ENCODE measurements at places on chromosomes 13 and 19.

DNA sequence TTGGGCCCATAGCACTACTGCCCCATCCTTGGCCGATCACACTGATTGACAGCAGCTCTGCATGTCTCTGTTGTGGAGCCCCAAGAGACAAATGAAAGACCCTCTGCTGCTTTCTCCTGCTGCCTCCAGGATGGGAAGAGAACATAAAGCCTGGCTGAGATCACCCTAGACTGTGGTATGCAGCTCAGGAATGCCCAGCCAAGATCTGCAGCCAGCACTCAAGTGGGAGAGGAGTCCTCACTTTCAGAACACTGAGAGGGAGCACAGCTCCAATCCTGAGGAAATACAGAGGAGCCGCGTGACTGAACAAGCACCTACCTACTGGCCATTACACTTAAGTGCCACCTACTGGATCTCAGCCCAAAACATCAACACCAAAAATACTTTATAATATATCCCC lies 203.0 kb downstream of the POSTN start:
- no peak for DNase-seq

GRCh38 chr19:47729799-47730520 lies 15.4 kb upstream of the NOP53 start:
- DNase-seq, result no peak

- DNase-seq, result no peak
Observed at GRCh38 chr13:99962242-99962641, 9.3 kb downstream of the ZIC5 start.

DNA sequence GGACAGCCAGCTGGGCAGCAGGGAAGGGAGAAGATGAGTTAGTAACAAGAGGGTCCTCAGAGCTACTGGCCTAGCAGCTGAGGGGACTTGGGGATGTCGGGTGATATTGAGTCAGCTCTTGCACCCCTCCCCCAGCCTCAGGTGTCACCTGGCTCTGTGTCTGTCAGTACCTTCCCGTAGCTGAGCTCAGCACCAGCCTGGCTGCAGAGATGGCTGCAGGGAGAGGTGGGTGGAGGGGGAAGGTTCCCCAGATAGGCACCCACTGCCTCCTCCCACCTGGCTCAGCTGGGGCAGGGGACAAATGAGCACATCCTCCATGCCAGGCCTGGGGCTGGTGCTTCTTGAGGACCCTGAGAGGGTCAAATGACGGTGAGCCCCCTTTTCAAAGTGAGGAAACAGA lies 6.8 kb upstream of the KPTN start:
- DNase-seq, result no peak

DNA sequence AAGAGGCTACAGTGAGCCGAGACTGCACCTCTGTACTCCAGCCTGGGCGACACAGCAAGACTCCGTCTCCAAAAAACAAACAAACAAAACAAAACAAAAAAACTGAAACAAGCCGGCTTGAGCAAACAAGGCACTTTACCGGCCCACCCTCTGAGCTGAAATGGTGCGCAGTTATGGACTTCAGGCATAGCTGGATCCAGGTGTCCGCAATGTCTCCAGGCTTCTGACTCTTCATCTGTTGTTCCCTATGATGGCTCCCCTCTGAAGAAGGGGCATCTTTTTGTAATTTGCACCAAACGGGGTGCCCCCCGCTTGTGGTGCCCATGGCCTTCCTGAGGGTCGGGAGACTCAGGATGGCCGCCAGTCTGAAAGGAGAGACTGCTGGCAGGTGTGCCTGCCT lies 6.2 kb downstream of the C2CD4C start:
- DNase-seq, result no peak

DNA sequence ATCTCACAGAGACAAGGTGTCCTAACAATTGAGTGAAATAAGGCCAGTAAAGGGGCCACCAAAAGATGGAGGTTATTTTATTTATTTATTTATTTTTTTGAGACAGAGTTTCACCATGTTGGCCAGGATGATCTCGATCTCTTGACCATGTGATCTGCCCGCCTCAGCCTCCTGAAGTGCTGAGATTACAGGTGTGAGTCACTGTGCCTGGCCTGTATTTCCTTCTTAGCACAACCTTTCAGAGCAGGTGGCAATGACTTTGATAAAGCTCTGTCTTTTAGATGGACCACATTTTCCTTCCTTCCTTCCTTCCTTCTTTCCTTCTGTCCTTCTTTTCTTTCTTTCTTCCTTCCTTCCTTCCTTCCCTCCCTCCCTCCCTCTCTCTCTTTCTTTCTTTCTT lies 11.0 kb upstream of the DOCK6 start:
- DNase-seq, result no peak

GRCh38 chr13:102645701-102646100 lies 48.9 kb downstream of the TPP2 start:
- no peak for DNase-seq

- no peak for DNase-seq
Observed at GRCh38 chr19:29745253-29745652, 30.2 kb upstream of the C19orf12 start.

GRCh38 chr13:83881917-83882605 lies at the start of gene SLITRK1:
Gene SLITRK1, minus strand, starts transcription at chr13:83882474. Its CDS starts 967 bp downstream, at chr13:83881507.
- DNase-seq, result no peak

DNA sequence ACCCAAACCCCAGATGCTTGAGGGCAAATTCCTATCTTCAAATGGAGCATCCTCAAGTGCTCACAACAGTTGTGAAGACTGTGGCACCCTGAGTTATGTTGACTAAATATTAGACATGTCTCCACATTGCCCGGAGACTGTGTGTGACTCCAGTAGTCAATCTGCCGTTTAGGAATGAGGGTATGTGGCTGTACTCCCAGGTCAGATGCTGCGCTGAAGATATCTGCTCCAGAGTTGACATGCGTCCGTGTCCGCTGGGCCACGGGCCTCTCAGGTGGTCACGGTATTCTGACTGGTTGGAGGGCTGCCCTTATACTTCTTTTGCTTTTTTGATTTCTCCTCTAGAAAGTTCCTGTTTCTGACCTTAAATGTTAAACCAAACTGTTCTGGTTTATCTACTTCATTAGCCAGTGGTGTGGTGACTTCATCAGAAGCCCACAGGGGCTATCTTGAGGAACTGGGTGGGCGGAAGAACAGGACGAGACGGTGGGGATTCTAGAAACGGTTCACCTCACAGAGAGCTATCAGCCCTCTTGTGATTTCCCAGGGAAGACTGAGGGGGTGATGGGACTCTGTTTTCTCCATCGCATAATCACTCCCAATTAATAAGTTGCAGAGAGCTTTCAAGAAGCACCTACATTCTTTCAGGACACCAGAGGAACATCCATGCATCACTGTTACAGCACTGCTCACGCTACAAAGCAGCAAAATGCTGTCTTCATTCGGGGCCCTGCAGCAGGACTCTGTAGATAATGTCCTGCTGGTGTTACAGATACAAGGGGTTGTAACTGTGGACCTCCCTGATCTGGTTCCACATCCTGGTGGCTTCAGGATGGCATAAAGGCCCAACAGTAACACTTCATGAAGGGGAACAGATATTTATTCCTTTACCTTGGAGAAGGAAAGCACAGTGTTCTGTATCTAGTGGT lies 1.3 kb upstream of the LCP1 start:
- DNase-seq, result no peak

GRCh38 chr19:48455908-48456562 lies 661 bp downstream of the KCNJ14 start:
- no peak for DNase-seq

DNA sequence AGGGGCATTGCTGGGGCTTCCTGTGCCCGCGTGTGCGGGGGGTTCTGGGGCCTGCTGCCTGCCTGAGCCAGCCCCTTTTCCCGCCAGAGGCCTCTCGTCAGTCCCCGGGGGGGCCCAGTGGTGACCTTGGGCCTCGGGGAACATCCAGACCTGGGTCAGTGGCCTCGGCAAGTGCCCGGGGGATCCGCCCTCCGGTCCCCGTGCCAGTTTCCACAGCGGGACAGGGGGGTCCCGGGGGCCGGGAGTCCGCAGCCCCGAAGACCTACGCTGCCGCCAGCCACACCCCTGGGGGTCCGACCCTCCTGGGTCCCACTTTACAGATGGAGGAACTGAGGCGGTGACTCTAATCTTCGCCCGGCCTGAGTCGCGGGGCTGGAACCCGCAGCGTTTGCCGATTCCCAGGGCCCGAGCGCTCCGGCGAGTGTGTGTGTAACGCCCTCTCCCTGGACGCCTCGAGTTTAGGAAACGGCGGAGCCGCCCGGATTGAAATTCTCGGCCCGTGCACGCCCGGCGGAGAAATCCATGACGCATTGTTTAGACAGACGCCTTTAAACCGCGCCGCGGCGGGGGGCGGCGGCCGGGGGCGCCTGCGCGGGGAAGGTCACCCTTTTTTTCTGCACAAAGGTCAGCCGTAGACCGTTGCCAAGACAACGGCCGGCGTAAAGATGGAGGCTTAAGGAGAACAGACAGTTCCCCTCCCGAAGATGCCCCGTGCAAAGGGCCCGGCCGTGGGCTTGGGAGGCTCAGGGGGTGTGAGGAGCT lies 39.3 kb downstream of the EFNA2 start:
- DNase-seq, result no peak

DNA sequence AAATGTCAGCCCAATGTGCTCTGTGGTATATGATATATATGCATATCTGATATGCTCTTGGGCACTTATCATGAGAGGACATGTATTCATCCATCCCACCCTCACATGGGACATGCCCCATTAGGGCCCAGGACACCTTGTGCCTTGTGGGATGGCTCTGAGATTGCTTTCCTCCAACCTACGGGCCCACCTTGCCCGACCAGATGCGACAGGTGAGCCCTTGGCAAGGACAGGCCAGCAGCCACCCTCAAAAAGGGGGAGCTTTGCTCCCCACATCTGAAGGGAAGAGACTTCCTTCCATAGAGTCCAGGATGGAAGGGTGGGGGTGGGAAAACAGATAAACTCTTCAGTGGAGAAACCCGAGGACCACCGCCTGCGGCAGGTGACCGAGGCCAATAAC lies 58.6 kb downstream of the SLC7A1 start:
- DNase-seq, result no peak

DNA sequence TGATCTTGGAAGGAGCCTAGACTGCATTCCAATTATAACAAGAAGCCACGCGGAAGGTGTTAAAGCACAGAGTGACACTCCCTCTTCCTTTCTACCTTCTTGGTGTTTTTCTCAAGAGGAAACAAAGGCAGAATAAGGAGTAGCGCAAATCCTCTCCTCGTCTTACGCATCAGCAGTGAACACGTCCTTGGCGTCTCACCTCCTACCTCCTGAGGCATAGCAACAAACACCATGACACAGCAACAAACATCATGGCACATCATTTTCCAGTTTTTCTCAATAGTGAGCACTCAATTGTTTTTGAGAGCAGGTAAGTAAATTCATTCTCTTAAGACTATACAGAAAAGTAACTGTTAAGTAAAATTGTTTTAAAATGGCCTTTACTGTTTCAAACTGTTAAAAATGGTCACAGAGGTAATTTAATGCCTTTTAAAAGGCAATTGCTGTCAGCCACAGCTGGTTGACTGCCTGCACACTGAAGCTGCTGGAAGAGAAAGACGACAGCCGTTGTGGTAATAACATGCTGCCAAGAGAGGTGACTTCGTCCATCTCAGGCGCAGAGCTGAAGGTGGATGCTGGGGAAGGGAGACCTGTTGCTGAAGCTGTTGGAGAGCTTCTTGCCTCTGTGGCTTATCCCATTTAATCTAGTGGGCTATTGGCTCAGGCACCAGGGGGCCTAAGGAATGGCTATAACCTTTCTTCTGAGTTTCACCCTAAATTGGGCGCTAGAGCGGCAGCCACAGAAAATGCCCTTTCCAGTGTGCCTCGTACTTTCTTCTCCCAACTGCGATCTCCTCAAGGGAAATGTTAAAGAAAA lies 703.7 kb downstream of the UQCRFS1 start:
- no peak for DNase-seq

Data from CD4-positive, alpha-beta T cell treated with Interleukin-6 at 100 ng/mL for 8 hours (primary cell).